ENCODE measurements at places on chromosomes 2 and 18.

DNA sequence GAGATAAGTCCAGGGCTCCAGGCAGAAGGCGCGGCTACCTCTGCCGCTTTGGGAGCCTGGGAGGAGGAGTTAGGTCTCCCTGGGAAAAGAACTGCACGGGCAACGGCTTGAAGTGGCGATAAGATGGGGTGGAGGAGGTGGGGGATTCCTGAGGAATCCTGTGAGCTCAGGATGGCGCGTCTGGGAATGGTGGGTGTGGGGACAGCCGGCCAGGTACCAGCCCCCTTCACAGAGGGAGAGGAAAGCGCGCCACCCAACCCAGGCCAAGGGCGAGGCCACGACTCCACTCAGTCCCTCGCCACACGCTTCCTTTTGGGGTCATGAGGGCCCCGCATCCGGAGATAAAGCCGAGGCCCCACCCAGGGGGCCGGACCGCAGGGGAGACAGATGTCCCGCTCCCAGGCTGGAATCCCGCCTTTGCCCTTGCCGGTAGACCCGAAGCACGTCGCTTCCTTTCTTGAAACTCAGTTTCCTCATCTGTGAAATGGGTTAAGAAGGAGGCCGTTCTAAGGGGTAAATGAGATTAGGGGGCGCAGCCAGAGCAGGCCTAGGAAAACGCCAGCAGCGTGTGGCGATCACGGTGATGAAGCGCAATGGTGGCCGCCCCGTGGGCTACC is 1.7 kb upstream of the CTDSP1 start:
- peak; percentile 94 for DNase-seq

- no peak for DNase-seq
Observed at GRCh38 chr2:121649149-121649595, at the start of gene CLASP1. CLASP1 (minus strand) TSS chr2:121649462; CDS start chr2:121605895, 43,567 bp downstream.

DNA sequence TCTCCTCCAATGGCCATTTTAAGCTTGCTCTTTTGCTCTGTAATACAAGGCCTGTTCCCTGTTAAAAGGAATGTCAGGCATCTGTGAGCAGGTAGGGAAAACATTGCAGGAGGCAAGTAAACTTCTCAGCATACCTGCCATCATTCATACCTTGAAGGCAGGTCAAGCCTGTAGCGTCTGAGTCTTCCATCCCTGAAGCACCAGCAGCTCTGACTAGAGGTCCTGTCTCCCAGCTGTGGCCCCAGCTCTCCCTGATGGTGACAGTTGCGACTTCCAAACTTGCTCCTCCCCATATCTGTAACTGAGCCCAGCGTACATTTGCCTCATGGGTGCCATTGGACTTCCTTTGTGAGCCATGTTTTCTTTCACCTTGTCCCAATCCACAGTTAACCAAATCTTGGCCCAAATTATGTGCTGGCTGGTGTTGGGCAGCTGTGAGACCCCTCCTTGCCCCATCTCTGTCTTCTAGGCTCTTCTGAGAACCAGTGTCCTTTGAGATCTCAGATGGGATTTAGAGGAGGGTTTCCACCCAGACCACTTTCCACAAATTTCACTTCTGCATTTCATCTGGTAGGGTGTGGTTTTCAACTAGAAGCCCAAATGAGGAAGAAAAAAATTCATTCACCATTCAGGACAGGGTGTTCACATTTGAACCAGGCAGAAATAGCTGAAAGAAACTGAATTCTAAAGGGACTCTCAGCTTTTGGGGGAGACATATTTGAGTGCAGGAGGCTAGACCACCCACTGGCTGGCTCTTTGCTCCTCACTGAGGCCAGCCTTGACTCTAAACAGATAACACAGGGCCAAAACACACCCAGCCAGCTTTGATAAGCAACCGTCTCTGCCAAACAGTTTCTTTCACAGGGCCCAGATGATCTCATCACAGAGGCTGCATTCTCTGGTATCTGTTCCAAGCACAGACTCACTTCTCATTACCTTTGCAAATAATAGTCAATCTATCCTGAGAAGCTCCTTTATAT is 66.4 kb upstream of the MSH2 start:
- peak; percentile 90 for DNase-seq

- DNase-seq, result no peak
Observed at GRCh38 chr18:55650363-55650870, 62.4 kb upstream of the TCF4 start.

- DNase-seq, result no peak
Observed at GRCh38 chr18:48777744-48778116, 173.0 kb downstream of the SMAD7 start.

DNA sequence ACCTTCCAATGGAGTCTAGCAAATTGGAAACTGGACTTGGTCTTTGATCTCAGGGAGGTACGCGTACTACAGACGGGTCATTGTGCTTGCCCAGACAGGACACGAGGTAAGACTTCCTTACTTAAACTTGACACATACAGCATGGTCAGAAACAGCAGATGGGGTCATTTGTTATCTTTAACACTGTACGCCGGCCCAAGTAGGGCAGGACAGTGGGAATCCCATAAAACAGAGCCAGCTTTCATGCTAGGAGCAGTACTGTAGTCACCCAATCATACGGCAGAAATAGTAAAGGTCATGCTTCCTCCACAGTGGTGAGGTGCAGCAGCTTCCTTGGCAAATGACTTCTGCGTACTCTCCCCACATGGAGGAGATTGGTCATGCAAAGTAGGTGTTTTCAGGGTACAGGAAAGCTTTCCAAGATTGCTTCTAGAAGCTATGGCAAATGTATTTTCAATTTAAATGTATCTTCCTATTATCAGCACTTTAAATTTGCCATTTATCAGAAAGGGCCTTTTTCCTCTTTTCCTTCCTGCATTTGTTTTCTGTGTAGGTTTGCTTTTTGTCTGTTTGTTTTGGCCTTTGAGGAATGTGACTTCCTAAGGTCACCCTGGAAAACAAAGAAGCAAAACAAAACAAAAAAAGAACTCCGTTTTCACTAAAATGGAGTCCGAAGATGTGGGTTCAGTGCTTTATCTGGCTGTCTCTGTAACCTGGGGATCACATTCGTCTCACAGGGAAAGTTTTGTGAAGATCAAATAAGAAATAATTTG is 74.0 kb upstream of the DSG1 start:
- no peak for DNase-seq

DNA sequence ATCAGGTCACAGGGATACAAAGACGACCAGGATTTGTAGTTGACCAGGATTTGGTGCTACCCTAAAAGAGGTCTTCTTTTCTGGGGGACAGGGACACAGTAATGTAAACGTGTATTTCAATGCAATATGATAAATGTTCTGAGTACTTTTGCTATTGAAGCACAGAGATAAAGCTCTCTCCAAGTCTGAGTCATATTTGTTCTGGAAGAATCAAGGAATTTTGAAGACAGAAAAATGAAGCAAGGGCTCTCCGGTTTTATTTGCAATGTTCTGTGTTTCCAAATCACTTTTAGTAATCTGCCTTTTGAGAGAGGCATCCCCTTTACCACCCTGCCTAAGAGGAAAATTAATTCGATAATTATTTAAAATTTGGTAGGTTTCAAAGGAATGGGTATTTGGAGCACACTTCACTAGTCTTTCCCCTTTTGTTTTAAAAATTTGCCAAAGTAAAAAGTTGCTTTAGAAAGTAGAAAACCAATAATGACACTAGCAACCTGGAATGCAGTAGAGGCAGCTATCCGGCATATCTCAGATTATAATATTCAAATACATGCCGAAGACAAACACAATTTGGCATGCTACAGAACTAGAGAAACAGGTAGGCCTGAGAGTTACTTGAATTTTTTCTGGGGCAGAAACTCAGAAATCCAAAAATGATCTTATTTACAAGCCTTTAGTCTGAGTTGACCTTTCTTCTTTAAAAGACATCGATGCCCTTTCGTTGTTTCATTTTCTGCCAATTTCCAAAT is 82.7 kb downstream of the MREG start:
- no peak for DNase-seq

GRCh38 chr2:4635289-4635688 is 931.9 kb downstream of the DCDC2C start:
- DNase-seq, result peak; percentile 81

GRCh38 chr2:44999540-44999939 is 9.7 kb downstream of the SIX2 start:
- DNase-seq, result no peak

- DNase-seq, result no peak
Observed at GRCh38 chr2:167187049-167187727, 298.9 kb downstream of the XIRP2 start.

DNA sequence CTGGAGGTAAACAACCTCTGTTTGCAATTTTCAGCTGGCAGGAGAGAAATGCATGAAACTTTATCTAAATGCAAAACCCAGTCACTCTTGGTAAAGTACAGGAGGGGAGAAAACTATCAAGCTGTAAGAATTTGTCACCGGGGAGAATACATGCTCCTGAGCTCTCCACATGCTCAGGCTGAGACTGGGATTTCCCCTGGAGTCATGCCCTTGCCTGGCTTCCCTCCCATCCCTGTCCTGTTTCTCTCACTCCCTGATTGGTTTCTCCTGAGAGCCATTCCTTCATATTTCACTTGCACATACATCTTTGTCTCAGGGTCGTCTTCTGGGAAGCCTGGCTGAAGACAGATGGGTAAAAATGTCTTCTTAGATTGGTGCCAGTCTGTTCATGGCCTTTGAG is 52.9 kb upstream of the SPATS2L start:
- no peak for DNase-seq

GRCh38 chr2:163247156-163247846 is 408.7 kb upstream of the KCNH7 start:
- DNase-seq, result peak; percentile 50

GRCh38 chr2:134195341-134195740 is 58.5 kb upstream of the MGAT5 start:
- DNase-seq, result no peak

DNA sequence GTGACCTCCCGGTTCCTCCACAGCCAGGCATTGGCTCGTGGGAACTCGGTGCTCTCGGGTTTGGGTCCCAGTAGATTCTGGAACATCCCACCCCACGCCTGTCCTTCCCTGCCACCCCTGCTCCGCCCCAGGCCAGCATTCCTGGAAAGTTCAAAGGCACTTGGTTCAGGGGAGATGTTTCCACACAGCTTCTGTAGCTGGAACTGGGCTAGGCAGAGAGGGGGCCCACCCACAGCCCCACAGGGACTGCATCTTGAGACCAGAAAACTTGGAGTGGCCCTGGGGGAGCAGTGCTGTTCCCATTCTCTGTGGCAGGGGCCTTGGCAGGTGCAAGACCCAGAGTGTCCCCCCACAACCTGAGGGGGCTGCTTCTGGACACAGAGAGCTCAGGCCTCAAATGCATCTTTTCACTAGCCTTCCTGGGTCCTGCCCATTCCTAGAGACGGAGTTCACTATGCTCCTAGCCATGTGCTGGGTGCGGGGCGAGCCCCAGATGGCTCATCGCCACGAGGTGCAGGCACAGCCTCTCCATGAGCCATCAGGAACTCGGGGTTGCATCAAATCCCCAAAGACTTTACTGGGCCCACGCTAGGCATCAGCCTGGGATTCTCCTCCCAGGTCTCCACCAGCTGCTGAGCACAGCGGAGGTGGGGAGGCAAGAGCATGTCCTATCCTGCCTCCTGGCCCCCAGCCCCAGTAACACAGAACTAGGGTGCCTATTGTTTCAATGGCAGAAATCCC is 68.7 kb downstream of the ZFP36L2 start:
- DNase-seq, result no peak

DNA sequence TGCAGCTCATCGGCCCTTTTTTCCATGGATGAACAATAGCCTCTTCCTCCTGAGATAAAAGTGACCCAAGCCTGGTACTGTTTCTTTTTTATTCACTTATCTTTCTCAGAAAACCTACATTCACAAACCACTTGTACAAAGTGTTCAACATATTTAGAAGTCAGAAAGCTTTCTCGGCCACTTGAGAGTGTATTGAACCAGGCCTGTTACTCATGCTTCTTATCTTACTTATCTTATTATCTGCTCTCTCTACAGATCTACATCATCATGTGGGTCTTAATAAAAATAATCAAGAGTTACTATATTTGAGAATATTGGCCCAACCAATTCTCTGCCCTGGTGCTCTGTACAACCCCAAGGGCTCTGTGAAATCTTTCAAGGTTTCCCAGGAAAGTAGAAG is 242.1 kb downstream of the MREG start:
- no peak for DNase-seq

DNA sequence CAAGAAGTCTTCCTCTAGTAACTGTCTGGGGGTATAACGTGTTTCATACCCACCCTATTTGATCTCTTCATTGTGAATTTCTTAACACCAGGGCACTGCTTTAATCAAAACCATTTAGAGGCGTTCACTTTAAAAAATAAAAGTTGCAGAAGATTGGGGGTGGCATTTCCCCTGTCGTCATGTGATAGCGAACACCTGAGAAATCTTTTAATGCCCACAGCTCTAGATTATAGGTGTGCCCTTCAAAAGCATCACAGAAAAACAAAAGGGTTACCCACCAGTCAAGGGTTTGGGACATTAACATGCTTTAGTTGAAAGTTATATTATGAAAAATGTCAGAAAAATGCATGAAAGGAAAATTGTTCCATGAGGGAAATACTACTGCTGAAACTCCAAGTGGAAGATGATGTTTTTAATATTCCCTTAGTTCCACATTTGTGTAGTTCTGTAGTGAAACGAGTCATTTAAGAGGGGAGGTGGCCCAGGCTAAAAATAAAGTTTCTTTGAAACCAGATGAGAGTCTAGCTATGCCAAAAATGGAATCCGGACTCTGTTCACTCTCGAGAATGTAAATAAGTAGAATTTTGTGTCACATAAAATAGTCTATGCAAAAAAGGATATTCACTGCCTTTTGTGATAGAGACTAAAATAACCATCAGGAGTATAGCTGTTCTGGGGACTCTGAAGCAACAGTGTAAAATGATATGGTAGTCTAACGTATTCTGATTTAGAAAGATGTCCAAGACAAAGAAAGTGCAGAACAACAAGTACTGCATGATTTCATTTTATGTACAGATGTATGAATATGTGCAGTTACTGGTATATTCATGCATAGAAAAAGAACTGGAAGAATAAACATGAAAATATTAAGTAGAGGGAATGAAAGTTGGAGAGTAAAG is 95.3 kb downstream of the TMEM247 start:
- DNase-seq, result no peak

DNA sequence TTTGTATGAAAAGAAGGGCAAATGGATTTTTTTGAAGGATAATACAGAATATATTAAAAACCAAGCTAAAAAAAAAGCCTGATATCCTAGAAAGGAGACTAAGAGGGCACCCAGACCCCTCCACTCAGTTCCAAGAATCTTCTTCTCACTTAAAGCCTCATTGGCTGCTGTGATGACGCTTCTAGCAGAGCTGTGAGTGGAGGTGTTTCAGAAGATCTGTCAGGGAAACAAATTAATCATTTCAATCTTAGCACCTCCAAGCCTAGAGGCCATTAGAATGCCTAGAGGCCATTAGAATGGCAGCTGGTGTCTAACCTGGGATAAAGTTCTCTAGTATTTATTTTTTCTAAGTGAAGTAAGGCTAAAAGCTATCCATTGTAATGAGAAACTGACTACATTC is 164.2 kb upstream of the TMEM200C start:
- DNase-seq, result peak; percentile 72

GRCh38 chr2:66509326-66509811 is 74.4 kb downstream of the MEIS1 start:
- no peak for DNase-seq

- no peak for DNase-seq
Observed at GRCh38 chr2:154849482-154849881, 151.0 kb downstream of the KCNJ3 start.
